ENCODE measurements at places on chromosomes 7 and 10. TPM values are rescaled to one million over a fixed set of nuclear protein-coding genes. Genes with fewer than 3 reads are reported as not detected.

ELMO1 gene
- polyA plus RNA-seq, result 16.3 TPM

TAS2R4 gene
- 0.07 TPM for polyA plus RNA-seq

STEAP2 gene
- 2.0 TPM for polyA plus RNA-seq

GPNMB gene
- polyA plus RNA-seq, result 1.6 TPM

PNLIPRP3 gene
- not detected for polyA plus RNA-seq

AMZ1 gene
- polyA plus RNA-seq, result 1.6 TPM

OR2A7 gene
- 0.59 TPM for polyA plus RNA-seq

LAMB4 gene
- polyA plus RNA-seq, result not detected

GRCh38 chr7:157854066-157854891 is 517.5 kb downstream of the DNAJB6 start:
- H3K36me3 ChIP-seq, result no peaks in the 10 kb centered on the region
- no peaks in the 10 kb centered on the region for H3K4me1 ChIP-seq
- no peak overlapping the region for H3K4me3 ChIP-seq
- DNase-seq, result no peak

GRCh38 chr7:103432712-103433111 is 13.3 kb downstream of the SLC26A5 start:
- H3K27me3 ChIP-seq, result no peaks in the 10 kb centered on the region
- no peak overlapping the region for H3K27ac ChIP-seq

DNA sequence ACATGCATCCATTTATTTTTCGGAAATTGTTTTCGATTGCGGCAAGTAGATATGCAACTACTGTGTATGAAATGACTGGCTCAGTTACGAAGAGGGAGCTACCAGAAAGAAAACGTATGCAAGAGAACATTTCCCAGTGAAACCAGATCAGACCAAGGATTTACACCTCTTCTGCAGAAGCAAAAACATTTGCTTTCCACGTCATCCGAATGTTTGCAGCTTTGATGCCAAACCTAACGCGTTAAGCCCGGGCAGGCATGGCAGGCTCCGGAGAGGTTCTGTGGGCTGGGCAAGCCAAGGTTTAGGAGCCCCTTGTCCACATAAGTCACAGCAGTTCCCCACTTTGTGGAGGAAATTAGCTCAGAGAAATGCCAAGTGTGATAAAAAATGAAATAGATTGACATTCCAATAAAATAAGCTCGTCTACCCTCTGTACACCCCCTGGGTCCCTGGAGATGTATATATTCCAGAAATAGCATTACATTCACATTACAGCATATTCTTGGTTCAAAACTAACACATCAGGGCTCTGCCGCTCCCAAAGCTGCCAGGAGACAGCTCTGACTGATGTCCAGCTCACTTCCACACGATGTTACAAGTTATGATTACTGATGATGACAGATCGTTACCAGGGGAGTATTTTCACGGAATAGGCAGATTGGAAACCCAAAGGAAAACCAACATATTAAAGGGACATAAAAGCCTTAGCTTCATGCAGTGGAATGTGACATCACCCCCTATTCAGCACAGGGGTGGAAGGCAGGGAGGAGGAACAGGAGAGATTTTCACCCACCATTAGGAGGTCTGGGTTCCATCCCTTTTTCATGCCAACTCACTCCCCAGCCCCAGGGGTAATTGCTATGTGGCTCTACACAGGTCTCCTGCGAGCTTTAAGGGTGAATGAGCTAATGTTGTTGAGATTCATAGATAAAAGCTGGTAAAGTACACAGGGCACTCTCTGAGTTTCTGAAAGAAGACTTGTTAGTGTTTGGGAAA is 81.5 kb downstream of the LYZL1 start:
- no peak overlapping the region for H3K27ac ChIP-seq
- H3K27me3 ChIP-seq, result no peaks in the 10 kb centered on the region
- DNase-seq, result peak; percentile 35
- no peaks in the 10 kb centered on the region for H3K36me3 ChIP-seq
- H3K4me3 ChIP-seq, result no peak overlapping the region
- peaks cover 5% of the 10 kb centered on the region for H3K4me1 ChIP-seq

DNA sequence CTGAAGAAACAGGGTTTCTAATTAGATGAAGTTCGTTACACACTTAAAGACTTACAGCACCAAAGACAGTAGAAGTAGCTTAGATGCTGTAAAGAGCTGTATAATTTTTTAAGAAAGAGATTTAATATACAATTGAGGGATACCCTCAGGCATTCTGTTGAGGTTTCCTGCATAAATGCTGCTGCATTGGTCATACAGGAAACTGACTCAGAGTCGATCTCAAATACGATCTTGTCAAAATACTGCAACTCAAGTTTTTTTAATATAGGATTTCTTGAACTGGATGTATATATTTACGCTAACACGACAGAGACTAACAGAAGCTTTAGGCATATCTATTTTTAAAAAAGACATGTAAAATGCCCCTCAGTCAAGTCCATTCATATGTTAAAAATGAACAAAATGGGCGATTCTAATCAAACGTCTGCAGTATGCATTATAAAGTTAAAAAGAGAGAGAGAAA is 2.4 kb upstream of the ARID5B start:
- DNase-seq, result peak; percentile 60
- H3K27me3 ChIP-seq, result peaks cover 30% of the 10 kb centered on the region
- no peak overlapping the region for H3K27ac ChIP-seq

- H3K27ac ChIP-seq, result no peak overlapping the region
- H3K36me3 ChIP-seq, result no peaks in the 10 kb centered on the region
- no peak for DNase-seq
- H3K27me3 ChIP-seq, result no peaks in the 10 kb centered on the region
Measured at GRCh38 chr7:78792624-78793023, 660.8 kb downstream of the MAGI2 start.

DNA sequence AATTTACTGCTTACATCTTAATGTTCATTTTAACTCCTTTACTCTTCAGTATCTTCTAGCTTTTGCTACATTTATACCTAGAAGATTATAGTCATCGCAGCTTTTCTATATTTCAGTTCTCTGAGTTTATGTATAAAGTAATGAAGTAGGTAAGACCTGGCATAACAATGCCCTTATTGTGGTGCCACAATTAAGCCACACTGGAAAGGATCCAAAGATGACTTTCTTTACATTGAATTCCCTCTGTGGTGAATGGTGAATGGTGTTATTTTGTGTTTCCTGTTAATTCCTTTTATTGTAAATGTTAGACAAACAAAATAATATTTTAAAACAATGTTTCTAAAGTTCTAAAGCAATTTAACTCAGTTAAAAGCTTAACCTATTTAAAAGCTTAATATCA is 36.2 kb downstream of the SEMA3D start:
- DNase-seq, result no peak
- H3K27me3 ChIP-seq, result no peaks in the 10 kb centered on the region
- no peak overlapping the region for H3K4me3 ChIP-seq
- H3K27ac ChIP-seq, result no peak overlapping the region
- no peaks in the 10 kb centered on the region for H3K4me1 ChIP-seq

DNA sequence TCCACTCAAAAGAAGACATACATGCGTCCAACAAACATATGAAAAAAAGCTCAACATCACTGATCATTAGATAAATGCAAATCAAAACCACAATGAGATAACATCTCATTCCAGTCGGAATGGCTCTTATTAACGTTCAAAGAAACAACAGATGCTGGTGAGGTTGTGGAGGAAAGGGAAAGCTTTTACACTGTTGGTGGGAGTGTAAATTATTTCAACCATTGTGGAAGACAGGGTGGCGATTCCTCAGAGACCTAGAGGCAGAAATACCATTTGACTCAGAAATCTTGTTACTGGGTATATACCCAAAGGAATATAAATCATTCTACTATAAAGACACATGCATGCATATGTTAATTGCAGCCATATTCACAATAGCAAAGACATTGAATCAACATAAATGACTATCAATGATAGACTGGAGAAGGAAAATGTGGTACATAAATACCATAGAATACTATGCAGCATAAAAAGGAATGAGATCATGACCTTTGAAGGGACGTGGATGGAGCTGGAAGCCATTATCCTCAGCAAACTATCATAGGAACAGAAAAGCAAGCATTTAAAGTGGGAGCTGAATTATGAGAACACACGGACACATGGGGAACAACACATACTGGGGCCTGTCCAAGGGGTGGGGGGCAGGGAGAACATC is 28.4 kb downstream of the PCDH15 start:
- H3K36me3 ChIP-seq, result no peaks in the 10 kb centered on the region
- no peak for DNase-seq
- H3K4me3 ChIP-seq, result no peak overlapping the region
- H3K27me3 ChIP-seq, result no peaks in the 10 kb centered on the region

DNA sequence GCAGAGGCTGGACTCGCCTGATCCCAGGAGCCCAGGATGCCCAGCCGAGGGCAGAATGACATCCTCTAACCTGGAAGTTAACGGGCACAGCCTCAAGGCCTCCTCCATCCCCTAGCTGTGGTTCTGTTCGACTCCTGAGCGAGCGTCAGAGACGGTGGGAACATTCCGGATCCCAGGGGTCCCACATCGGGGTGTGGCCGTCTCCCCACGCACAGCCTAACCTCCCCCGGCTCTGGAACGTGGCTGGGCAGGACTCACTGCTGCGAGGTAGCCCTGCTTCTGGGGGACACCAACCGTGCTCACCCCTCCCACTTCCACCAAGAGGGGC is 8.4 kb downstream of the FOXL3 start:
- H3K4me3 ChIP-seq, result no peak overlapping the region
- no peaks in the 10 kb centered on the region for H3K4me1 ChIP-seq
- H3K27ac ChIP-seq, result no peak overlapping the region
- H3K36me3 ChIP-seq, result no peaks in the 10 kb centered on the region

GRCh38 chr7:120472892-120473291 is 199.9 kb downstream of the KCND2 start:
- no peaks in the 10 kb centered on the region for H3K27me3 ChIP-seq
- DNase-seq, result no peak
- no peak overlapping the region for H3K4me3 ChIP-seq
- H3K27ac ChIP-seq, result no peak overlapping the region

GRCh38 chr7:135291809-135292253 is 58.2 kb downstream of the STRA8 start:
- H3K36me3 ChIP-seq, result no peaks in the 10 kb centered on the region
- H3K4me3 ChIP-seq, result no peak overlapping the region
- H3K4me1 ChIP-seq, result no peaks in the 10 kb centered on the region
- no peak for DNase-seq
- no peaks in the 10 kb centered on the region for H3K27me3 ChIP-seq
- H3K27ac ChIP-seq, result no peak overlapping the region

DNA sequence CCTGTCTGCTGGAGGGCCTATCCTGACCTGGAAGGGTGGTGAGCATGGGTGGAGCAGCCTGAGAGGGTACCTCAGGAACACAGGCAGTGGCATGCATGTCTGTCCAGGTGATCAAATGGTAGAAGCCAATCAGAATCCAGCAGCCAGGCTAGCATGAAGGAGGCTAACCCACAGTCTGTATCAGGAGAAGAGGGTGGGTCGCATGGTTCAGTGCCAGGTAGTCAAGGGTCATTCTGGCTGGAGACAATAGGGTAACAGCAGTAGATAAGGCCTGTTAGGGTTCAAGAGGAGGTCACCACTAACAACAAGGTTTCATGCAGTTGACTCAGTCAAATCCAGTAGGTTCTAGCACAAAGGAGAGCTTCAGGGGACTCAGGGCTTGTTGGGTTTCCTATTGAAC is 10.4 kb downstream of the ALDH18A1 start:
- no peak overlapping the region for H3K27ac ChIP-seq
- H3K27me3 ChIP-seq, result no peaks in the 10 kb centered on the region
- peaks cover 6% of the 10 kb centered on the region for H3K4me1 ChIP-seq
- H3K36me3 ChIP-seq, result peaks cover 22% of the 10 kb centered on the region
- DNase-seq, result no peak

- H3K27ac ChIP-seq, result no peak overlapping the region
- H3K4me3 ChIP-seq, result no peak overlapping the region
- peak; percentile 33 for DNase-seq
- no peaks in the 10 kb centered on the region for H3K27me3 ChIP-seq
Measured at GRCh38 chr10:84523526-84523925, 195.1 kb downstream of the CCSER2 start.

GRCh38 chr7:57407125-57407524 is 42.9 kb upstream of the ZNF716 start:
- H3K4me3 ChIP-seq, result no peak overlapping the region
- no peak overlapping the region for H3K27ac ChIP-seq

DNA sequence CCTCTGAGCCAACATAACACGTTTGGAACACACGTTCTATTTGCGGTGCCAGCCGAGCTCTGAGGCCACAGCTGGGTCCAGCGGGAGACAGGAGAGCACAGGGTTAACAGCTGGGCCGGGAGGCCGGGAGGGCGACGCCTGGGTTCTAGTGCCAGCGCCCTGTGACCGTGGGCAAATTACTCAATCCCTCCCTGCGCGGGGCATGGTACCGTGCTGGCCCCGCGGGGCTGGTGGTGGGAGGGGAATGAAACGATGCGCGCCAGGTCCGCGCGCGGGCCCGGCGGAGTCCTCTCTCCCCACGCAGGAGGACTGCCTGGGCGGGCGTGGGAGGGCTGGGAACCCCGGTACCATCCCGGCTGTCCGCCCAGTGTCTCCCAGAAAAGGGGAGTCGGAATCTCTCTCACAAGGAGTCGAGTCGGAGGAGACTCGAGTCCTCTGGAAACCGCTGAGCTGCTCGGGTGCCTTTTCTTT is 30.4 kb downstream of the LEP start:
- H3K36me3 ChIP-seq, result no peaks in the 10 kb centered on the region
- H3K27ac ChIP-seq, result no peak overlapping the region
- H3K27me3 ChIP-seq, result peaks cover 15% of the 10 kb centered on the region
- no peak overlapping the region for H3K4me3 ChIP-seq
- DNase-seq, result peak; percentile 16

- no peak for DNase-seq
- H3K27ac ChIP-seq, result no peak overlapping the region
- no peaks in the 10 kb centered on the region for H3K27me3 ChIP-seq
- H3K4me3 ChIP-seq, result no peak overlapping the region
- H3K36me3 ChIP-seq, result no peaks in the 10 kb centered on the region
Measured at GRCh38 chr7:95265634-95266033, 58.7 kb downstream of the PON1 start.

DNA sequence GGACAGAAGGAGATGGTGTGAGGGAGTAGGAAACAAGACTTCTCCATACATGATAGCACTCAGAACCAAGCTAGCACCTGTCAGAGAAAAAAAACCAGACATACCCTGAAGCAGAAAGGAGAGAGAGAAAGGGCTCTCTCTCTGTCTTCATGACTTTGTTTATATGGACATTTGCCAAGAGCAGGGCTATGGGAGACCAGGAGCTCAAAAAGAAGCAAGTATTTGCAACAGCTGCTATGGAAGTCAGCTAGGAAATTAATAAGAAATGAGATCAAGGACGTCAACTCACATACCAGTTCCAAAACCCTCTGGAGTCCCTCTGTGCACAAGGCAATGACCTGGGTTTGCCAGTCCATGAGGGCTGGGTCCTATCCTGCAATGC is 111.6 kb downstream of the SGMS1 start:
- H3K27ac ChIP-seq, result no peak overlapping the region
- peaks cover 32% of the 10 kb centered on the region for H3K27me3 ChIP-seq
- no peaks in the 10 kb centered on the region for H3K36me3 ChIP-seq
- peaks cover 3% of the 10 kb centered on the region for H3K4me1 ChIP-seq
- no peak overlapping the region for H3K4me3 ChIP-seq
- DNase-seq, result peak; percentile 28
